ENCODE measurements at places on chromosomes 11 and 22.
A peak's percentile ranks its signal among the peaks of the same experiment; 100 is the strongest.

DNA sequence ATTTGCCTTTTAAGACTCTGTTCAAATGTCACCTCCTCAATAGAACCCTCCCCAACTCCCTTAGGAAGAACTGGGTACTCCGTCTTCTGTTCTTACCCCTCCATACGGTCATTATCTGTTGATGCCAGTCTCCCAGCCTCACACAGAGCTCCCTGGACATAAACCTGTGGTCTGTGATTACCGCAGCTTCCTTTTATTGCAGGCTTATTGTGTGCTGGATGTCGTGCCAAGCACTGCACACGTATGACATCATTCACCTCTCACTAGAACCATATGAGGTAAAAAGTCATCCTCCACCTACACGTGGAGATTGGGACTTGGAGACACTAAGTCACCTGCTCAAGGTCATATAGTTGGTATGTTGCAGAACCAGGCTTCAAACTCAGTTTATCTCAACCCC, 15.3 kb downstream of the PTPN5 start:
- DNase-seq: no peak

GRCh38 chr11:75014129-75014528, 25.4 kb downstream of the NEU3 start:
- DNase-seq: no peak

GRCh38 chr11:2549876-2550605, 105.2 kb downstream of the KCNQ1 start:
- no peak for DNase-seq

DNA sequence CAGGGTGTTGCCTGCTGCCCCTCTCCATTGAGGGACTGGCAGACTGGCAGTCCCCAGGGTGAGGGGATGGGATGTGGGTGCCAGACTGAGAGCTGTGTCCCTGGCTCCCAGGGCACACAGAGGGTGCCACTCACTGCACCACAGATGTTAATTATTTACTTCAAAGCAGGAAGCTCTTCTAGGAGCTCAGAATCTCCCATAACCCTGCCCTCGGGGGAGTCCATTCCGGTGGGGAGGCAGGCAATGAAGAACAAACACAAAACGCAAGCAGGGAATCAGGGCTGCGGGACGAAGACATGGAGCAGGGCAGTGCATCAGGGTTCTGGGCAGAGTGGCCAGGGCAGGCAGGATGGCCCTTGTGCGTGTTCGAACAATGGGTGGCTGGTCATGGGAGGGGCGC, 24.4 kb upstream of the FLRT1 start:
- no peak for DNase-seq

- DNase-seq: no peak
Measured at GRCh38 chr11:71931245-71931602, 2.4 kb downstream of the RNF121 start.

- DNase-seq: no peak
Measured at GRCh38 chr22:32619614-32620426, 145.2 kb downstream of the FBXO7 start.

DNA sequence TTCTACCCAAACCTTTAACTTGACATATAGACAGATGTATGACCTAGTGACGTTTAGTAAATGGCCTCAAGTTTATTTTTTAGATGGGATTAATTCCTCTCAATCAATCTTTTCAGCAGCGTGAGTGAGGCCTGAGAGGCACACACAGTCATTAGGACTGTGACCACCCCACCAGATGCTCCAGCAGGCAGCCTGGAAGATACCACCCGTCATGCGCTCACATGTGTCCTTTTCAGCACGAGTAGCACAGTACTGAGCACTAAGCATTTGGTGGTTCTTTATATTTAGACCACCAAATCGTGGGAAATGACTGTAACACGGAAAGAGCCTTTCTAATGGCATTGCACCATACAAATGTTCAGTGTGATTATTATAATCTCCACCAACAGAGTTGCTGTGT, 354.6 kb upstream of the DDI1 start:
- DNase-seq: peak; percentile 6

DNA sequence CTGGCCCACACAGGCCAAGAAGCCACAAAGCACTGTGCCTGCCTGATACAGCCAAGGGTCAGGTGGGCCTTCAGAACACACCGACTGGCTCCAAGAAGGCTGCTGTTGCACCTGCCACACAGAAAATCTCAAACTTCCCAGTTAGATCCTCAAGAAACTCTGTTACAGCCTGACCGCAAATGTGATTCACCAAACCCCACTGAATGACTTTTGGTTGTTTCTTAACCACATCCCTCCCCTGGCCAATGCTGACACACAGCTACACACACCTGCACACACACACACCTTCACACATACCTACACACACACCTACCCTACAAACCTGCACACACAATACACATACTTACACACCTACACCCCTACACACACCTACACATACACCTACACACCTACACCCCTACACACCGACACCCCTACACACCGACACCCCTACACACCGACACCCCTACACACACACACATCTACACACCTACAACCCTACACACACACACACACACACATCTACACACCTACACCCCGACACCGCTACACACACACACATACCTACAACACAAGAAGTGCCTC, 31.5 kb downstream of the CDKN1C start:
- DNase-seq: no peak

DNA sequence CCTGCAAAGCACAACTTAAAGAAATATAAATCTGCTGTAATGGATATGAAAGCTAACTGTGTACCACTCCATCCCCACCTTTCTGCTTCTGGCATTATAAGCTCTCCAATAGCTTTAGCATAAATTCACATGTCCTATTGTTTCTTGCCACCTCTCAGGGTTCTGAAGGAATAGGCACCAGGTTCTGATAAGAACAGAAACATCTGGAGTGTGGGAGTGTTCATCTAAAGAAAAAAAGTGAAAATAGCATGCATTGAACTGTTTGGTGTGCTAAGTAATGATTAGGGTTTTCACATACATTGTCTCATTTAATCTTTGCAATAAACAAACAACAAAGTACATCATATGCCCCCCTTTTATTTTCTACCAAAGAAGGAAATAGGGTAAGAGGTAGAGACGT, 72.3 kb downstream of the FAM76B start:
- no peak for DNase-seq

DNA sequence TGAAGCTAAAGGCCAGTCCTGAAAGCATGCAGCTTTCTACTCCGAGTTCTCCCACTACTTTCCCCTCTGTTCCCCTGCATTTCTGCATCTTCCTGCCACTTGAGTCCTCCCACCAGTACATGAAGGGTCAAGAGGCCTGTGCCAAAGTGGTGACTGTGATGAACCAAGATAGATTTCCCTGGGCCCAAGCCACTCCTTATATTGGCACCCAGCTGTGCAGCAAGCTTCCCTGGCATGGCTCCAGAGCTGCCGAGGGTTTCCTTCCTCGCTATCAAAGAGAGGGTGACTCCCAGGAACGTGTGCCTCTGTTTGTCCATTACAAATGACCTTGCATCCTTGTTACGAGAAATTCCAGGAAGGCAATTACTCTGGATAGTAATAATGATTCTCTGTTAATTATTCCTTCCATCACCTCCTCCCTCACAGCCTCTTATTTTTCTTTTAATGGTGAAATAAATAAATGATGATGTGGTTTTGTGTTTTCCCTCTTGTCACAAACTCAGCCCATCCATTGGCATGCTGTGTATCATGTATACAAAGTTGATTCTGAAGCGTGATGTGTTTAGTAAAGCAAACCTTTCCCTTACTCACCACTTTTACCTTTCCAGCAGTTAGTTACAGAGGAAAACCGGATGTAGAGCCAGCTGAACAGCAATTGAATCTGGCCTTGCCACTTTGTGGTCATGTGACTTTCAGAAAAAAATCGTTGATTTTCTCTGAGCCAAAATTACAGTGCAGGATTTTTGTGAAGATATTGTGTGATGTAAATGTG, 8.3 kb downstream of the SRSF8 start:
- no peak for DNase-seq

DNA sequence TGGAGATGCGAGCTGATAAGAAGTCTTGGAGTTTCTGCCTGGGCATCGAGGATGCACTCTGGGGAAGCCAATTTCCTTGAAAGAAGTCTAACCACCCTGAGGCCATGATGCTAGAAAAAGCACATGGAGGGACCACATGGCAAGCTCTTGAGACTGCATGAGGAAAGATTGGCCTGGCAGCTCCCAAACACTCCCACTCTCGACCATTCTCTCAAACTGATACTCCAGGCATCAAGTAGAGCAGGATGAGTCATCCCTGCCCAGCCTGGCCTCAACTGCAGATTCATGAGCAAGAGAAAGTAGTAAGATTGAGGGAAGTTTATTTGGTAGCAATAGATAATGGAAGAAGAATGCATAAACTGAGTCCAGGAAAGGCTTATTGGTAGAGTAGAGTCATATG, 194.3 kb downstream of the KIF18A start:
- DNase-seq: no peak

GRCh38 chr11:6360183-6360582, 30.1 kb upstream of the SMPD1 start:
- no peak for DNase-seq

DNA sequence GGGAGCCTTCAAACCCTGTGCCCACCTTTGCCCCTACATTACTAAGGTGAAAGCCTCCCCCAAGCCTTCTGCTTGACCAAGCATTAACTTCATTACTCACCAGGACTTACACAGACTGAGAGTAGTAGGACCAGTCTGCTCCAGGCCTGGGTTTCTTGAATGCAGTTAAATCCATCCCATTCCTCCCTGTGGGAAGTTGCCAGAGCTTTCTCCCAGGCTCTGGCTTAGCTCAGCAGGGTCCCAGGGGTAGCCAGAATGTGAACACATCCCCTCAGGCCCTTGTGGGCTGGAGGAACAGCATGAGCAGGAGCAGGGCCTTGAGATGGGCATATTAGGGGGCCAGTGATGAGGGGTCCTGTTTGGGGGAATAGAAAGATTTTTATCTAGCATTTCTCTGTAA, 59.9 kb downstream of the RRM1 start:
- no peak for DNase-seq
